ENCODE measurements at places on chromosomes 3 and 15.

- DNase-seq = no peak
These were observed 58.1 kb upstream of the MRPS22 start for GRCh38 chr3:139285691-139286090.

DNA sequence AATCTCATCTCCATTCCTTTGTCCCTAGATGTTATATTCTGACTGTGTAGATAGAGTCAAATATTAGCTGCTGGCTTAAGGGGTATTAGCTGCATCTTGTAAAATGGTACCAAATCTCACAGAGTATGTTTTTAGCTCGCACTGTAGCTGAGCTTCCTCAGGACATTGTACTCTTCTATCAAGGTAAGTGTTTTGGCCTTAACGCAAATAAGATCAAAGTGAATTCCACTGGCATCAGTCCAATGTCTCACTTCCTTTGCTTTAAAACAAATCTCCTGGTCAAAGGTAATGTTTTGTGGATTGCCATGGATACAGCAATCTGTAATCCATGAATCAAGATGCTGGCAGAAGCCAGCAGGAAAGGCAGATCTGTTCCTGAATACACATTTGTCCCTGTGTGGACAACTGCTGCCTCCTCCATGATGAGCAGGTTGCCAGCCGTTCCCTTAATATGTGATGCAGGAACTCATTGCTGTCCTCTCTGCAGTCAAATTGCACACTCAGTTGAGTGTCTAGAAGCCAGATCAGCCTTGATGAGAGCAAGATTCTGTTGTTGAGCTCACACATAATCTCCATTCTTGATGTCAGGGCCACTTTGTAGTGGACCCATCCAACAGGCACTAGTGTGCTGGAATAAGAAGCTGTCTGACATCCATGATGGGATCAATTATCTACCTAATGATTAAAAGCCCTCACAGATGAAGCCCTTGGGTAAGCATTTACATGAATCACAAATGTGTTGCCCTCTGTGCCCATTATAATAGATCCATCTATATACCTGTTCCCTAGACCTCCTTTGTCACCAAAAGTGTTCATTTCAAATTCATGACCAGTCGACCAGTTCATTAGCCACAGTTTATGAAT, 96.6 kb upstream of the AGTR1 start:
- DNase-seq = peak; percentile 50

DNA sequence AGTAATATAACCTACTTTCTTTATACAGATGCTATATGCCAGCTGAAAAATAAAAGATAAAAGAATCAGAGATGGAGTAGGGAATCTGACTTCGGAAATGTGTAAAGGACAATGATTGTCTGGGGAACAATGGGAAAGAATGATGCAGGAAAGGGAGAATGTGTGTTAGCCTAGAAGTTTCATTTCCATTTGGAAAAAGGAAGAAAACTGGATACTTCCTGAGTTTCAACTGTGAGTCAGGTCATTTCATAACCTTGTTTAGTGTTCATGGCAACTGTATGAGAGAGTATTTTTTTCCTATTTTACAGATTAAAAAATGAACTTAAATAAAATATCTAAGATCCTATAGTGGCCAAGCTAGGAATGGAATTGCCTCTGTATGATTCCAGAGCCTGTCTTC, 261.3 kb upstream of the NECTIN3 start:
- no peak for DNase-seq

DNA sequence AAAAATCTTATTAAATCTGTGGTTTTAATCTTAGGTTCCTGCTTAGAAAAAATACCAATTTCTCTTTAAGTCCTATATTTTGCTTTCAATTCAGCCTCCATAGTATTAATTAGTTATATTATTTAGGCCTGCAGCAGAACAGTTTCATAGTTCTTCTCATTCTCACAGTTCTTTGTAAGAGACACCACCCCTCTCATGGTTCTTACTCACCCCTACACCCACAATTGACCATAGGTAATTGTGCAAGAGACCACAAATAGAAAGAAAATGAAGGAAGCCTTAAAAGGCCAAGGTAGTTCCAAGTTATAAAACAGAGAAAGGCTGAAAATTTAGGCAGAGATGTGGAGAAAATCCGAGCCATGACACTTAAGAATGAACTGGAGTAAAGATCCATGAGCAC, 415.3 kb downstream of the TIGIT start:
- DNase-seq = no peak

DNA sequence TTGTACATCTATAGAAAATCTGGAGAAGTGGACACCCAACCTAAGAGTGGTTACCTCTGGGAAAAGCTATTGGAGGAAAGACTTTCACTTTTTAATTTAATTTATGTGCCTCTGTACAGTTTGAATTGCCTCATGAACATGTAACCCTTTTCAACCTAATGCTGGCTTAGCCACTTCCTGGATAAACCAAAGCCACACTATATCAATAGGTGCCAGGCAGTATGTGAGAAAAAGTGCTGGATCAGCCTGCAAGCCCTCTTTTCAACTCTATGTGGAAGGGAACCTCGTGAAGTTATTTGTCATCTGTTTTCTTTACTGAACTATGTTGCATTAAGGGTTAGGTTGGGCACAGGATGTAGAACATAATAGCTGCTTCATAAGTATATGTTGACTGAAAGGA, 9.3 kb upstream of the TOPAZ1 start:
- no peak for DNase-seq

GRCh38 chr3:14471690-14472089, 68.5 kb downstream of the GRIP2 start:
- no peak for DNase-seq

DNA sequence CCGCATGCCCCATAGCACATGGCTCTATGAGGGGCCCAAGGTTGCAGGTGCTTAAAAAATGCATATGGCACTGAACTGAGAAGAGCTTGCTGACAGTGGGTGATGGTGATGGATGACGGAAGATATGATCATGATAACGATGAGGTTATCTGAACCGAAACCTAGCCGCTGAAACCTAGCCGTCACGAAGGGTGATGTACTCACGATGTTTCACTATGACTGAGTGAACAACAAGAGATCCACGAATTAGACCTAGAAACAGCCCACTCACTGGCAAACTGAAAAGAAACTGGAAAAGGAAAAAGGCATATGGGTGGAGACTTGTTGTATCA, 57.6 kb upstream of the BCL6 start:
- DNase-seq = no peak

DNA sequence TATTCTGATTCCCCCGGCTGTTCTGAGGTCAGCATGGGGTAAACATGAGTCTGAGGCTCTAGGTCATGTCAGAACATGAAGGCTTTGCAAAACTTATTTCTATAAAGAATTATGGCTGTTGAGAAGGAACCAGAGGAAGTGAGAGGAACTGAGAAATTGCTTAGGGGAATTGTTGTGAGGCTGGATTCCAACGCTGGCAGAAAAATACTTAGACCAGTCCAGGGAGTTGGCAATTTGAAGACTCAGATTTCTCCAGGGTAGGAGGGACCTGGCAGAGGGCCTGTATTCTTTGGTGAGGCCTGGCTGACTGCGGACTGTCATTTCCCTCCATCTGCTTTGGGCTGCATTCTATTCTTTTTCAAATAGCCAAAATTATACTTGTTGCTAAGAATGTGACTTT, 155.5 kb downstream of the PLD1 start:
- DNase-seq = peak; percentile 21

DNA sequence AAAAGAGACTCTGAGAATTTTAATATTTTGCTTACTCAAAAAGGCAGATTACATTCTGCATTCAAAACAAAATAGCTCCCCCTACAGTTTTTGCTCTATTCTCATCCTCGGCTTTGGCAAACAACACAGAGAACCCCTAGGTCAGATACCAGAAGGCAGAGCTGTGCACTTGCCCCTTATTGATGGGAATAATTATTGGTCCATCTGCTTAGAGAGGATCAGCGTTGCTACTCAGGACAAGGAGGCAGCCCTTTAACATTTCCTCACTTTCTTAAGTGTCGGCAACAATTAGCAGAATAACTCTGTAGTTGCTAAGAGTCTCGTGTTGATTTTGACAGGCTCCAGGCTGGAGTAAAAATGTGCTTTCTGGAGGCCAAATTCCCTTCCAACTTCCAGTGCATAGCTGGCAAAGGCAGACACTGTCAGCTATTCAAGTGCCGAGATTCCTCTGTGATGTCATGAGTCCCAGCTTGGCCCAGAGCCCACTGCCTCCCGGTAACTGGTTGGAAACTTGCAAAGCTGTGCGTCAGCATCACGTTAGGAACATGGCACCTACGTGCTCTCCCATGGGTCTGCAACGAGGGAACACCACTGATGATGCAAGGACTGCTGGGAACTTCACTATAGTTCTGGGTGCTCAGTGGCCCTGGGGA, 482.7 kb upstream of the ADAMTS9 start:
- peak; percentile 66 for DNase-seq

All from urinary bladder (tissue), 4 donors.